Amniotic epithelial cell (primary cell): ENCODE measurements at places on chromosomes 4 and X.

GRCh38 chr4:123409334-123409733 is 12.7 kb downstream of the SPRY1 start:
- DNase-seq = no peak

DNA sequence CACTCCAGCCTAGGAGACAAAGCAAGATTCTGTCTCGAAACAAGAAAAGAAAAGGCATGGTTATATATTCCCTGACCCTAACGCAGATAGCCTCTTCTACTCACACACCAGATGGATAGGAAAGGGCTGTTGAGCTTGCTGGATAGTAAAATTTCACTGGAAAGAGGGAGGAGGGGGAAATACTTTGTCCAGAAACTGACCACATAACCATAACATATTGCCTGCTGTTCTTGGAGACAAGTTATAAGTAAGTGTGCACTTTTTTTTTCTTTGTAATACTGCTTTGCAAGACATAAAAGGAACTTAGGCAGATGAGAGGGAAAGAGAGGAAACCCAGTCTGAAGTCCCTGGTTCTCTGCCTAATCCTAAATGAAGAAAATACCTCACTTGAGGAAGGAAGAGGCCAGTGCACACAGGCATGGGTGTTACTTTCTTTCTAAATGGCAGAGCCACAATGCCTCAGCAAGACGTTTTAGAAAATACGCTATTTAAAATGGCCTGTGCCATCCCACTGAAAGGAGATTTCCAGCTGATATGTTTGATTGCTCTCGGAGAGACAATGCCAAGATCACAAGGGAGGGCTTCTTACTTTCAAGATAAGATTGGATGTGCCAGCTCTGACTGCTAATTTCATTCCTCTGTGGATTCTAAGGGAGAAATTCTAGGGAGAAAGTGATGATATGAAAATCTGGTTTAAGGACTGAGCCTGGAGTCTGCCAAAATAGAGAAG is 140.6 kb downstream of the DCTD start:
- peak; percentile 29 for DNase-seq

DNA sequence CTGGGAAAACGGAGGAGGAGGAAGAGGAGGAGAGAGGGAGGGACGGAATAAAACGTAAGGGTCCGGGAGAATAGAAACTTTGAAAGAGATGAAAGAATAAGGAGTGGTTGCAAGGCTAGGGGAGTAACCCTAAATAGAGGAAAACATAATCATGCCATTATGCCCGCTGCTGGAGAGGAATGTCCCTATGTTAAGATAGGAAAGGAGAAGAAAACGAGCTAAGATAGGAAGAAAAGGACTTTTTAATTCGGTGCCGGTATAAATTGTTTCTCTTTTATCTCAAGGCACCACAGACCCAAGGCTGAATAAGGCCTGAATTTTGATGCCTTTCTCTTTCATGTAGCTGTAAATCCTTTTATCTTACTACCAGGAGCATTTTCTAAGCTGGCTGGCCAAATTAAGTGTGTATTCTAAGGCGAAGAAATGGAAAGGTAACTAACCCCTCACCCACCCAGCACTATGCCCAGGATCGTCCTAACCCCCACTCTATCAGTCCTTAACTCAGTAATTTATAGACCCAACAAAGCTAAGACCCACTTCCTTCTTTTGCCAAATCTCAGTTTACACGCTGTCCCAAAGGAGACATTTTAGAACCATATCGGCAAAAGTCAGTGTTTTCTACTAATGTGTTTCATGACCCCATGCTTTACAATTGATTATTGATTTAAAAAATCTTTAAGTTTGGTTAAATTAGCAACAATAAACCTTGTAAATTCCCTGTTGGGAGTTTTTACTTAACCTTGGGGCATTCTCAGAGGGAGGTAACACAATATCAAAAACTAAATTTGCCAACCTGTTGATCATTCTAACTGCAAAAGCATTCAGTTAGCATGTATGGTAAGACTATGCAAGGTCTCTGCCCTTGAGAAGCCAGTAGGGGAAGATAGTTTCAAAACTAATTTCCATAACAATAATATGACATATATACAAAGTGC is 1.1 kb upstream of the CUL4B start:
- no peak for DNase-seq

DNA sequence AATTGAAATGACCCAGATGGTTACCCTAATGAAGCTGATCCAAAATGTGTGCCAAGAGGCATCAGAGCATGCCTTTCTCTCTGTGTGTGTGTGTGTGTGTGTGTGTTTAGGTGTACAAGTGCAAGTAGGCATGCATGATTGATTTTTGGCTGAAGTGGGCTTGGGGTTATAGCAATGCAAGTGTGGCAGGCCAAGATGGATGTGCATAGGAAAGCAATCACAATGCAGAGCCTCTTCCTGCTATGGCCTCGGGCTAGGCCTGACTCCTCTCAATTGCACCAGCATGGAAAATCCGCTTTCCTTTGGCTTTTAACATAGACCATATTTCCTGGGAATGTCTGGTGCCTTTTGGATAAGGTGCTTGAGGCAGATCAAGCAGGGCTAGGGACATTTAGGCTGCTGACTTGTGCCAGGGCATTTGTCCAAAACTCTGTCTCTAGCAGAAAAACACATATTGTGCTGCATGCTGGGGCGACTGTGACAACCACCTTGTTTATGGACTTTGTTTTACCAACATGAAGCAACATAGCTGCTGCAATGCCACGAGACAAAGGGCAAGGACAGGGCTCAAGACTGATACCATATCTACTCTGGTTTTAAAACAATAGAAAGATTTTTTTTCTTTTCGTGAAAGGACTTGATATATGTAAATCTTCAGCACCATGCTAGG is 395.7 kb downstream of the RAPGEF2 start:
- DNase-seq = no peak

DNA sequence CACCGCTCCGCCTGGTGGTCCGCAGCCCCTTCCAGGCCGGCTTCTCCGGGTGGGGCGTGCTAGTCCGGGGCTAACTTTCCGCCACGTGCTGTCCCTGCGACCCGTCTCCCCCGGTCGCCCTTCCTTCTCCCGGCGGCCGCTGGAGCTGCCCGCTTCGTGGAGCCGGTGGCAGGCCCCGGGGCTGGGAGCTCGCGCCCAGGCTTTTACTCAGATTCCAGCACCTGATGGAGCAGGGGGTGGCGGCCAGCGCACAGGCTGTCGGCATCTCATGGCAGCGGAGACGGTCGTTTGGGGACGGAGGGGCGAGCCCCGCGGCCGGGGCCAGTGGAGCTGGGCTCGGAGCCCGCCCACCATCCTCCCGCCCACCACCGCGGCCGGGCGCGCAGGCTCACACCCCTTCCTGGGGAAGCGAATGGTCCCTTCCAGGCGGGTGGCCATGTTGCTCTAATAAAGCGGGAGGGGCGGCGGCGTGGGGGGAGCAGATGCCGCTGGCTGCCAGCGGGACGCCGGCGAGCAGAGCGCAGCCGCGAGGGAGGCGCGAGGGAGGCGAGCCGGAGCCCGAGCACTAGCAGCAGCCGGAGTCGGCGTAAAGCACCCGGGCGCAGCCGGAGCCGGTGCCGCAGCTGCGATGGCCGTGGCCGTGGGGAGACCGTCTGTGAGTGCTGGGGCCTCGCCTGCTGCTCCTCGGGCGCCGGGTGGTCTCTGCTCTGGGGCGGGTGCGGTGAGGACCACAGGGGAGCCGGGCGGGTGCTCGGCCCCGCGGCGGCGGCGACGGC is at the start of gene SEPTIN11:
TSS of gene SEPTIN11 (plus strand) at position 477 of the 776 bp plus-strand sequence. CDS start at position 629, 152 bp downstream.
- DNase-seq = peak; percentile 90

- peak; percentile 76 for DNase-seq
These were observed 37.2 kb downstream of the GUCY1B1 start for GRCh38 chr4:155795991-155796390.

- DNase-seq = peak; percentile 34
These were observed 5.1 kb downstream of the MXD4 start for GRCh38 chr4:2256781-2257191.

DNA sequence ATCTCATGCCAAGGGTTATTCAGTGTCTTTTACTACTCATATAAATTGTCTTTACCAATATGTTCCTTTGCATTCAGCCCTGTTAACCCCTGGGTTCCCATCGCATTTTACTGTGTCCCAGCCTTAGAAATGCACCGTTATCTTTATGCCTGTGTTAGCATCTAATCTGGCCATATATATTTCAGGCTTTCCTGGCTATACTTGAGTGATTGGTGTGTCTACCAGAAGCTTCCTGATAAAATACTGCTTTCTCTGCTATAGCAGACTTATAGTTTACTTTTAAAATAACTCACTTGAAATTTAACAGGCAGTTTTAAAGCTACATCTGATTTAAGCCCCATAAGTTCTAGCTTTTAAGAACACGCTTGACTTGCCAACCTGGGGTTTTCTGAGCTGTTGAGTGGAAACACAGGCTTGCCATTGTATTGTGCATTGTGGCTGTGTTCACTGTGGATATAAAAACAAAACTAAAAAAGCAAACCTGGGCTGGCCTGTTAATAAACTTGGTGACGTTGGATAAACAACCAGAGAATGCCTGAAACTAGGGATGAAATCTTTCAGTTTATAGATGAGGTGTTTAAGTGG is 185.3 kb upstream of the TAPT1 start:
- no peak for DNase-seq
